ENCODE measurements at places on chromosomes 5 and 9.

DNA sequence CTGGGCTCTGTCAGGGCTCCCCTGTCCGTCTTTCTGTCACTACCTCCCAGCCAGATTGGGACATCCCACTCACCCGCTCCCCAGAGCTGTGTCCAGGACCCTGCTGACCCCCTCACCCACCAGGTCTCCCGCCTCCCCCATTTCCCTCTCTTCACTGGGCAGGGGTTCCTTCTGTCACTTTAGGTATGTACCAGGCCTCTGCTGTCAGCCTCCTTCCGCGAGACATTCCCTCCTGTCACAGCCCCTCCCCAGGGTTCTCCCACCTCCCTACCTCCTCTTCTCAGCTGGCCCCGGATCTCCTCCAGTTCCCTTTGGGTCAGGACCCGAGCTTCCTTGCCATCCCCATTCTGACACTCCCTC lies 488 bp downstream of the POLR1E start:
- DNase-seq, result no peak

- DNase-seq, result no peak
These were observed 91.4 kb downstream of the SLC12A2 start for GRCh38 chr5:128174951-128175350.

- no peak for DNase-seq
These were observed 210.1 kb upstream of the TRIM32 start for GRCh38 chr9:116476935-116477381.

DNA sequence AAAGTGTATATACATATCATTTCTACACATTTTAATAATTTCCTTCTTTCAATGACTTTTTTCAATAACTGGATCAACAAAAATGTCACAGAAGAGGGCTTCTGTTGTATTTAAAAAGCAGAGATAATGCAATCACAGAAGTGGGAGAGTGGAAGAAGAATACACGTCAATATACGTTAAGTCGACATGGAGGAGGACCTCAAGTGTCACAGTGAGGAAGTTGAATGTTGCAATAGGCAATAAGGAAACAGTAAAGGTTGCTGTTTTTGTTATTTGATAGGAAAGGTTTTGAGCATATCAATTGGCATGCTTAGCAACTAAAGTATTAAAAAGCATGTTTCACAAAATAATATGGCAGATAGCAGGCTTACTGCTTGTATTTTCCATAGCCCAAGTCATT lies 184.0 kb upstream of the NR4A3 start:
- no peak for DNase-seq
